Activated naive CD8-positive, alpha-beta T cell treated with anti-CD3 and anti-CD28 coated beads for 36 hours (primary cell): ENCODE measurements at places on chromosomes 7 and 10.

DNA sequence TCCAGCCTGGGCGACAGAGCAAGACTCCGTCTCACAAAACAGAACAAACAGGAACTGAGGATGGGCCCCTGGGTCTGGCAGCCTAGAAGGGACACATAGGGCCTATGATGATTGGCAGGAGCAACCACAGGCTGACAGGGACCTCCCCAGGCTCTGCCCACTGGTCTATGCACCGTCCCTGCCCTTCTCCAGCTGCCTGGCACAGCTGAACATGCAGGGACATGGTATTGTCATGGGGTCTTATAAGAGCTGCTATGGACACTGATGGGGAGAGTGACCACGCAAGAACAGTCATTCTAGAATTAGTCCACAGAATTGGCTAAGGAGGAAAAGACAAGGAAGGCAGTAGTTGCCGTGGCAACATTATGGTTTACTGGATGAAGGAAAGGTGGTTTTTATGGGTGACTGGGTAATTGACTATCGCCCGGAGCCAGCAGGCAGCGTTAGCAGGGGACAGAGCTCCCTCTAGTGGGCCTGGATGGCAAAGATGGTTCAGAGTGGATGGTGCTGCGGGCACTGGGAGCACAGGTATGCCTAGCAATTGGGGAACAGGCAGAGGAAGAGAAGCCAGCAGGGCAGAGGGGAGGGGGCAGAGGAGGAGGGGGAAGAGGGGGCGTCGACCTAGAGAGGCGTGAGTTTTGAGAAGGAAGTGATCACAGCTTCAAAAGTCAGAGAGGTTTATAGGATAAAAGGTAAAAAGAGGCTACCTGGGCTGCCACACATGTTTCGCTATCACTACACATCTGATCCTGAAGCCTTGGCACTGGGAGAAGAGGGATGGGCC lies 7.8 kb upstream of the TRIM56 start:
- no peak overlapping the region for H3K27ac ChIP-seq
- peak; percentile 79 for DNase-seq
- H3K4me3 ChIP-seq: no peak overlapping the region
- H3K4me1 ChIP-seq: peaks cover 5% of the 10 kb centered on the region
- H3K27me3 ChIP-seq: no peaks in the 10 kb centered on the region

DNA sequence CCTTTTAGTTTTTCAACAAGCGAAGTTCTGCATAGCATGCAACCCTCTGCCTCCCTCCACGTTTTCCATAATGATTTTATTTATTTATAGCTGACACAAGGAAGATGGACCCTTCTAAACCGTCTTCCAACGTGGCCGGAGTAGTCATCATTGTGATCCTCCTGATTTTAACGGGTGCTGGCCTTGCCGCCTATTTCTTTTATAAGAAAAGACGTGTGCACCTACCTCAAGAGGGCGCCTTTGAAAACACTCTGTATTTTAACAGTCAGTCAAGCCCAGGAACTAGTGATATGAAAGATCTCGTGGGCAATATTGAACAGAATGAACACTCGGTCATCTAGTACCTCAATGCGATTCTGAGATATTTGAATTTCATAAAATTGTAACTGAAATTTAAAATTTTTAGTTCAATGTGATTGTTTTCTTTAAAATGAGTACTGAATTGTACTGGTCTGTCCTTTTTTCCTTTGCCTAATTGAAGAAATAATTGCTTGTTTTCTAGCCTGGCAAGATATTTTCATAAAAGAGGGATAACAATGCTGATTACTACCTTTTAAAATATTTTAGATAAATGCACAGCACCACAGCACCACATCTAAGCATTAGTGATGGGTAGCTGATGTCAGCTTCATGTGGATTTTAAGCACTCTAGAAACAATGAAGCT lies 41.5 kb upstream of the SLC39A12 start:
- H3K27me3 ChIP-seq: peaks cover 9% of the 10 kb centered on the region
- no peaks in the 10 kb centered on the region for H3K4me1 ChIP-seq
- no peaks in the 10 kb centered on the region for H3K36me3 ChIP-seq
- H3K4me3 ChIP-seq: no peak overlapping the region
- DNase-seq: no peak

- peaks cover 3% of the 10 kb centered on the region for H3K4me1 ChIP-seq
- H3K4me3 ChIP-seq: no peak overlapping the region
- DNase-seq: no peak
- no peak overlapping the region for H3K27ac ChIP-seq
Measured at GRCh38 chr7:104156842-104157277, 51.0 kb downstream of the ORC5 start.

GRCh38 chr7:101527844-101528667 lies 101.0 kb downstream of the MYL10 start:
- H3K4me1 ChIP-seq: no peaks in the 10 kb centered on the region
- H3K4me3 ChIP-seq: no peak overlapping the region
- no peaks in the 10 kb centered on the region for H3K27me3 ChIP-seq
- H3K36me3 ChIP-seq: no peaks in the 10 kb centered on the region
- peak overlapping the region; percentile 68 for H3K27ac ChIP-seq

DNA sequence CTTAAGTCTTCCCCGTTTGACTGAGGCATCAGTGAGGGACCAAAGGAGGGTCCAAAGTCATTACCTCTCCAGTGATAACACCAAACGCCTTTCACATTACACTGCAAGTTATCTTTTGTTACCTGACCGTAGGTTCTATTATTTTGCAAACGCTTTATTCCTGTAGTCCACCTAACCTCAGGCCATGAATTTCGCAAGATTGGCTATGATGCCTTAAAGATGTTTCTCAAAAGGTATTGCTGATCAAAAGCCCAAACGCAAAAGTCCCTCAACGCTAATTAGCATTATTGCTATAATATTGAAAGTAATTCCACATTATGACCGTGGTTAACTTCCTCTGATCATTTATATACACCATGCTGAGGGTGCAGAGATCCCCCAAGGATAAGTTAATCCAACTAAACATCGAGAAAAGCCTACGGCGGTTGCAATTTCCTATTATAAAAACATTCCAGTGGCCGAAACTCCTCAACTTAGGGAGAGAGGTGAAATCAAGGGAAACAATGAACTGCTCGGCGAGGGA lies 649 bp downstream of the DNA2 start:
- peaks cover 17% of the 10 kb centered on the region for H3K4me1 ChIP-seq
- peak overlapping the region; percentile 99 for H3K4me3 ChIP-seq
- H3K36me3 ChIP-seq: peaks cover 25% of the 10 kb centered on the region

GRCh38 chr10:103651333-103651732 lies 157.8 kb downstream of the NEURL1 start:
- no peak overlapping the region for H3K4me3 ChIP-seq
- H3K27me3 ChIP-seq: no peaks in the 10 kb centered on the region
- DNase-seq: no peak
- no peaks in the 10 kb centered on the region for H3K36me3 ChIP-seq
- no peaks in the 10 kb centered on the region for H3K4me1 ChIP-seq
